ENCODE measurements at places on chromosomes 16 and 17.
A peak's percentile ranks its signal among the peaks of the same experiment; 100 is the strongest.

DNA sequence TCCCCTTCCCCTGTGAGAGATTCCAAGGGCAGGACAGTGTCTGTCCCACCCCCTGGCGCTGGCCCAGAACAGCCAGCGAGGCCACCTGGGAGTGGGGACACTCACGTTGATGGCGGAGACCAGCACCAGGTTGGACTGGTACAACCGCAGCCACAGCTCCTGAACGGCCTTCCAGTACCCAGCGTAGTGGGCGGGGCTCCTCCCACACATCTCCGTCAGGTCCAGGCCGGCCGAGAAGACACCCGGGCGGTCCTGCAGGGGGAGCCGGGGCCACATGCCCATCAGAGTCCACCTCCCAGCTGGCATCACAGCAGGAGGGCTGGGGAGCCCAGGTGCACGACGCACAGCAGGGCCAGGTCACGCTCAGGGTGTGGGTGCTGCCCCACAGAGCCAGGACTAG lies 7.1 kb downstream of the ECI1 start:
- no peak for DNase-seq

DNA sequence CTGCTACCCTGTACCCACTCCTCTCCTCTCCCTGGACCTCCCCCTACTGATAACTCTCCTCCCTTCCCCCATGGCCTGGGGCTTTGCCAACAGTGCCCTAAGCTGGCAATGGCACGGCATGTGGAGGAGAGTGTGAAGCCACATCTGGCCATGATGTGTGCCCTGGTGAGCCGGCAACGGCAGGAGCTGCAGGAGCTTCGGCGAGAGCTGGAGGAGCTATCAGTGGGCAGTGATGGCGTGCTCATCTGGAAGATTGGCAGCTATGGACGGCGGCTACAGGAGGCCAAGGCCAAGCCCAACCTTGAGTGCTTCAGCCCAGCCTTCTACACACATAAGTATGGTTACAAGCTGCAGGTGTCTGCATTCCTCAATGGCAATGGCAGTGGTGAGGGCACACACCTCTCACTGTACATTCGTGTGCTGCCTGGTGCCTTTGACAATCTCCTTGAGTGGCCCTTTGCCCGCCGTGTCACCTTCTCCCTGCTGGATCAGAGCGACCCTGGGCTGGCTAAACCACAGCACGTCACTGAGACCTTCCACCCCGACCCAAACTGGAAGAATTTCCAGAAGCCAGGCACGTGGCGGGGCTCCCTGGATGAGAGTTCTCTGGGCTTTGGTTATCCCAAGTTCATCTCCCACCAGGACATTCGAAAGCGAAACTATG lies 5.2 kb downstream of the TRAF4 start:
- no peak for DNase-seq

DNA sequence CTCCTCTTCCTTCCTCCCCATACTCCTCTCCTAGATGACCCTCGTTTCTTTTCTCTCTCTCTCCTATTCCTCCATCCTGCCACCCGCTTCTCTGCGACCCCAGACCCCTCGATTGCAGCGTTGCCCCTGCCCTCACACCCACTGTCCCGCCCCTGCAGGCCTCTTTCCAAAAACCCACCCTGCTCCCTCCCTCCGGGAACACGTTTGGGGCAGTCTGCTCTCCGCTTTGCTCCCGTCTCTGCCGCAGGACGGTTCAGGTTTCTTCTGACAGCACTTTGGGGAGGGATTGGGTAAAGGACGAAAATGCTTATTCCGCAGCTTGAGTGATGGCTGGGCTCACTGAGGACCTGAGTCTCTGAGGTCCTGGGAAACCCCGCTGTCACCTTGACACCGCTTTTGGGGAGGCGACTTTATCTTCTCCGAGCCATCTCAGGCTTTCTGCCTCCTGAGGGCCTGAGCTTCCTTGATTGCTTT lies 690 bp downstream of the NDE1 start:
- no peak for DNase-seq

GRCh38 chr16:3149630-3150345 lies 15.0 kb downstream of the ZNF213 start:
- no peak for DNase-seq

DNA sequence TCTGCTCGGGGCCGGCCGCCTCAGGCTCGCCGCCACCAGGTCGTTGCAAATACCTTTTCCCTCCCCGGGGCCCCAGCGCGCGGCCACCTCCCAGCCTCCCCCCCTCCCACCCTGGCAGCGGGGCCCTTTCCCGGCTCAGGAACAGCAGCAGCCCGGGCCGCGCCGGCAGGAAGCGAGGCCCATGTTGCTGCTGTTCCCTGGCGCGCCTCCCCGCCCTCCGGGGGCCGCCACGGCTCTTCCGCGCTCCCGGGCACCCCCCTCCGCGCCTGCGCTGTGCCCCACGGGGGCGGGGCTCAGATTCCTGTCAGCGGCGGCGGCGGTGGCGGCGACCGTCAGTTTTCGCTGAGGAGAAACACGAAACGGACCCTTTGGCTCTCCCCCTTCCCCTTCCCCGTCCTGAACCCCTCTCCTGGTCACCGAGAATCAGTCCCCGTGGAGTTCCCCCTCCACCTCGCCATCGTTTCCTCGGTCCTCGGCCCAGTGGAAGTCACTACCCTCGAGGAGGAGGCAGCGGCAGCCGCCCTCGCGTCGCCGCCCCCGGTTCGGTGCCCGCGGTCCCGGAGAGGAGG lies at the start of gene NFAT5:
Gene NFAT5, plus strand, starts transcription at position 296 of the 569 bp plus-strand sequence. CDS start 336 bp downstream, outside the sequence.
- DNase-seq: peak; percentile 65

- no peak for DNase-seq
These were observed 37.3 kb downstream of the TSC2 start for GRCh38 chr16:2084895-2085625.

DNA sequence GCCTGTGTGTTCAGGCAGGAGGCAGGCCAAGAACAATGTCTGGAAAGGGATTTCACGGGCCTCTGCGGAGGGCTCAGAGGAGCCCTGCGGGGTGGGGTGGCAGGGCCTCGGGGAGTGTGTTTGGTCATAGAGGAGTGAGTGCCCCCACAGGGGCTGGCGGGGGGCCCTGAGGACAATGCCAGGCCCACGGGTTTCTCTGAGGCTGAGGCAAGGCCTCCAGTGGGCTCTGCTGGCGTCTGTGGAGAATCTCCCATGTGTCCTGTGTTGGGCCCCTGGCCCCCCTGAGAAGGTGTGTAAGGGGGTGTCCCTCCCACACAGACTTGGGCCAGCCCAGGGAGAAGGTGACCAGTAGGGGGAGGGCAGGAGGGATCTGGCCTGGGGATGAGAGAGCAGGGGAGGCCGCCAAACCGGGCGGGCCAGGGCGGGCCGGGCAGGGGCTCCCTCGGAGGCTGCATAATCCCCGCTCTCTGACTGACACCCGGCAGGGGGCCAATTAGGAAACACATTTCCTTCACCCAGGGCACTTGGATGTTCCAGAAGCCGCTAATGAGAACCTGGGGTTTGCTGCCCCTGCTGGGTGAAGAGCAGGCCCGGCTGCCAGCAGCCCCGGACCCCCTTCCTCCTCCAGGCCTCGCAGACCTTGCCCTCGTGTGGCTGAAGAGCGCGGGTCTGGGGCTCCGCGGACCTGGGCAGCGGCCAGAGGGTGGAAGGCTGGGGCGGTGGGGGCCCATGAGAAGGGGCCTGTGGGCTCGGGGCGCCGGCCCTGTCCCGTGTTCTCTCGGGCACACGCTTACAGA lies 204.2 kb downstream of the NTN1 start:
- DNase-seq: no peak

DNA sequence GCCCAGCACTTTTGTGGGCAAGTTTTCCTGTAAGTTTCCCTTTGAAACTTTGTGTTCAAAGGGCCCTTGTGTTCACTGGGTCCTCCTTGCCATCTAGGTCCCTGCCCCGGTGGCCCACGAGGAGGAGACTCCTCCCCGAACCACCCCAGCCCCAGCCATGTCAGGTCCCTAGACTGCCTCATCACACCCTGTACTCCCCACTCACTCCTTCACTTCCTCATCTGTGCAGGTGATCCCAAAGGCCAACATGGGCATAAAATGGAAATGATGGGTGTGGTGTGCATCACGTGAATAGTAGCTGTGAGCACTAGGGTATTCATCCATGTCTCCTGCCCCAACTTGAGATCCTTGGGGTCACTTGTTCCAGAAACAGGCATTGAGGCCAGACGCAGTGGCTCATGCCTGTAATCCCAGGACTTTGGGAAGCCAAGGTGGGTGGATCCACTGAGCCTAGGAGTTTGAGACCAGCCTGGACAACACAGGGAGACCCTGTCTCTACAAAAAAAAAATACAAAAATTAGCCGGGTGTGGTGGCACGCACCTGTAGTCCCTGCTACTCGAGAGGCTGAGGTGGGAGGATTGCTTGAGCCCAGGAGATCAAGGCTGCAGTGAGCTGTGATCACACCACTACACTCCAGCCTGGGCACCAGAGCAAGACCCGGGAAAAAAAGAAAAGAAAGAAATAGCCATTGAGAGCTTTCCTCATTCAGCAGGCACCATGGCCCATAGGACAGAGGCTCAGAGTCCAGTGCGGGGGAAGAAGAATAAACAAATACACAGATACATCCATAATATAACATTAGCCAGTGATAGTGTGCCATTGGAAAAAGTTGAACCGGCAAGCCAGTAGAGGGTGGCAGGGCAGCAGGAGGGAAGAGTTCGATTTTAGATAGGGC lies 74.5 kb downstream of the KATNIP start:
- no peak for DNase-seq

DNA sequence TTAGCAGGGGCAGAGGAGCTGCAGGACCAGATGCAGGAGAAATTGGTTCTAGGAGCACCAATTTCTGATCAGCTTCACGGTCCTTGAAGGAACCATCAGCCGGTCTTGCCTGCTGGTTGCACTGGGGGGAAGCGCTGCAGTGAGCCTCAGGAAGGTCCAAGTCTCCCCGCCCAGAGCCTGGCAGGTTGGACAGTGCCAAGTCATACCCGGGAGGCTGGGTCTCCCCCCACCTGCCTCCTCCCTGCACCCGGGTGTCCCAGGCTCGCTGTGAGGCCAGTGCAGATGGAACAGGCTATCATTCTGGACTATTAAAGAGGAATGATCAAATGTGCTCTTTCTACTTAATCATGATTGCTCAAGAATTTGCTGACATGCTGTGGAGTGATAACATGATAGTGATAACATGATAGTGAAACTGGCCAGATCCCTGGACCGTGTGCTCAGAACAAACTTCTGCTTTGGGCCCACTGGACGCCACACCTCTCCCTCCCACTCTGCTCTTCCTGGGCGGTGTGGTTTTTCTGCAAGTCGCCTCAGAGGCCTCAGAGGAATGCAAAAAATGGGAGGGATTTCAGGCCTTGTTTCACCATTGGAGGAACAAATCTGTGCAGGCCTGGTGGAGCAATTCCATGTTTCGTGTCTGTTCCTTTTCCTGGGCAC lies 236.0 kb downstream of the IRF8 start:
- no peak for DNase-seq

- DNase-seq: no peak
These were observed 59.9 kb downstream of the ABR start for GRCh38 chr17:1119924-1120323.

DNA sequence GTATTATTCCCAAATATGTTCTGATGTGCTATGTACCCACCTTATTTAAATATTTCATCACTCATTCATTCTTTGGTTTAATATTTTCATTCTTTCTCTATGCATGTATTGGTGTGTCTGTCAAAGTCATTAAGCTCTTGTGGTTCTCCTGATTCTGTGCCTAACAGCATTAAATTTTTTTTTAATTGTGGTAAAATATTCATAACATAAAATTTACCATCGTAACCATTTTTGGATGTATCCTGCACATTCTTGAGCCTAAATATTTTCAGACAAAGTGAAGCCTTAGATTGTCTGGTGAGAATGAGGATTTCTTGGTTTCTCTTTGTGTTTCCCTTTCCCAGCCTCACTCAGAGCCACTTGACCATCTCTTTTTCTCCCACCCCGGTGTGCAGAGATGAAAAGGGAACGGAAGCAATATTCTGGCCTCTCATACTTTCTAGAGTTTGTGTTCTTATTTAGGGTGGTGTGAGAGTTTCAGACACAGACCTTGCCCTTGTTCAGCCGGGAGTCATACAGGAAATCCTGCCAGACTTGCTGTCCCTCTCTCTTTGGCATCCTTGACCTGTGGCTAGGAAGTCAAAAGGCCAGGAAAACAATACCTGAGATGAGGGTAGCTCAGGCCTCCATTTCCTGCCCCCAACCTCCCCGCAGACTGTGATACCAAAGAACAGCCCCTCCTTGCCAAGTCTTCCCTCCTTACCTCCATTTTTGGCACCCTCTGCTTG lies 4.9 kb downstream of the CCL5 start:
- no peak for DNase-seq

- DNase-seq: no peak
These were observed 56.0 kb downstream of the ABAT start for GRCh38 chr16:8730335-8730915.

GRCh38 chr16:48318630-48319029 lies 66.6 kb downstream of the SIAH1 start:
- DNase-seq: peak; percentile 32

GRCh38 chr16:86220561-86220960 lies 289.8 kb upstream of the FOXF1 start:
- DNase-seq: no peak

GRCh38 chr16:85418978-85419491 lies 194.1 kb upstream of the GSE1 start:
- DNase-seq: no peak

- no peak for DNase-seq
These were observed 9.3 kb upstream of the ZNF624 start for GRCh38 chr17:16662936-16663335.

DNA sequence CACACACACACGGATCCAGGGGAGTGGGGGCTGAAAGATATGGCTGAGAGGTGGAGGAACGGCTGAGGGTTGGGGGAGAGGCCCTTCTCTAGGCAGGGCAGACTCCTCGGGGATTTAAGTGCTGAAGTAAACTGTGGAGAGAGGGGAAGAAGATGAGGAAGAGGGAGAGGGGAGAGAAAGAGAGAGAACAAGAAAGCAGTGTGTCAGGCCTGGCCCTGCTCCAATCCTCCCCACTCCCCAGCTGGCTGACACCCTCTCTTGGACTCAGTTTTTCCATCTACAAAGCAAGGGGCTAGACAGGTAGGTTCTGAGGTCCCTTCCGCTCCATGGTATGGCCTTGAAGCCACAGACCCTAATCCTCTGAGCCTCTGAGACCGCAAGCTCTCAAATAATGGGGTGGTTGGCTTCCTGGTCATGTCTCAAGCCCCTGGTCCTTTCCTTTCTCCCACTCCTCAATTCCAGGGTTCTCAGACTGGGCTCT lies 2.0 kb downstream of the VAMP2 start:
- DNase-seq: no peak

DNA sequence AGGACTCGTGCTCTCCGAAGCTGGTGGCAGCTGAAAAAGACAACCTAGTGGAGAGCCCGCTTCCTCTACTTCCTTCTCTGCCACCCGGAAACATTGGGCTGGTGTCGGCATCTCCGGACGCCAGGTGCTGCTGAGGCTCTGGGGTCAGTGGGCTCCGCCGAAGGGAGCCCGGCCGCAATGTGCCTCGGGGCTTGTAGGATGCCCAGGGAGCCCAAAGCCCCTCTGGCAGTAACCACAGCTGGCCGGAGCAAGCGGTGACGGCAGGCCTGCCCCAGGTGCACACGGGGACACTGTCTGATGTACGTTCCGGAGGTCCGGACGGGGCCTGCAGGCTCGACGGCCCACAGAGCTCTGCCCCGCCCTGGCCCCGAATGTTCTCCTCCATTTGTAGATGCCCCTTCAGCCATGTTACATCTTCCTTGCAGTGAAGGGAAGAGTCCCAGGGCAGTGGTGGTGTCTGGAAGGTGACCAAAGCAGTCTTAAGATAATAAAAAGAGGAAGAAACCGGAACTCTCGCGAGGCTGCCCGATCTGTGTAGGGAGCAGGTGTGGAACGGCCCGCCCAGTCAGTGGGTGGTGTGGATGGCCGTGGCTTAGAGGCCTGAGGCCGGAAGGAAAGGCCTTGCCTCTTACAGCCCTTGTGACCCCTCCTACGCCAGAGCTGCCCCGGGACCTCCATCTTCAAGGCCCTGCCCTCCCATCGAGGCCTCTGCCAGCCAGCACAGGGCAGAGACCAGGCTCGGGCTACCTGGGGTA lies 22.6 kb downstream of the NDUFAF8 start:
- DNase-seq: no peak

- no peak for DNase-seq
These were observed 4.9 kb downstream of the PTRH2 start for GRCh38 chr17:59702304-59702703.
